ENCODE measurements at places on chromosomes 4 and X.

GRCh38 chr4:80073473-80074008 is 512 bp upstream of the ANTXR2 start:
- no peak for DNase-seq

DNA sequence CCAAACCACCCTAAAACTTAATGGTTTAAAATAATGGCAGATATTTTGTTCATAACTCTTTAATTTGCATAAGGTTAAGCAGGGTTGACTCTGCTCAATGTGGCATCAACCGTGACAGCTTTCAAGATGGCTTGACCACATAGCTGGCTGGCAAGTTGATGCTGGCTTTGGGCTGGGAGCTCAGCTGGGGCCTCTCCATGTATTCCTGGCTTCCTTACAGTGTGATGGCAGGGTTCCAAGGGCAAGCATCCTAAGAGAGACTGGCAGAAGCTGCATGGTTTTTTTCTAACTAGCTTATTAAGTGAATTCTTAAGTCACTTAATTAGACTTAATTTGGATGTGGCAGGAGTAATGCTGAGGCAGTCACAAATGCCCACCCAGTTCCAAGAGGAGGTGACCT is 4.5 kb downstream of the RP2 start:
- no peak for DNase-seq

GRCh38 chrX:1717373-1717772 is 102.5 kb downstream of the ASMT start:
- DNase-seq, result no peak

GRCh38 chr4:42112846-42113245 is 39.6 kb downstream of the BEND4 start:
- no peak for DNase-seq

GRCh38 chr4:136864604-136865185 is 667.6 kb downstream of the PCDH18 start:
- DNase-seq, result peak; percentile 14
